ENCODE measurements at places on chromosomes 11 and 22.

DNA sequence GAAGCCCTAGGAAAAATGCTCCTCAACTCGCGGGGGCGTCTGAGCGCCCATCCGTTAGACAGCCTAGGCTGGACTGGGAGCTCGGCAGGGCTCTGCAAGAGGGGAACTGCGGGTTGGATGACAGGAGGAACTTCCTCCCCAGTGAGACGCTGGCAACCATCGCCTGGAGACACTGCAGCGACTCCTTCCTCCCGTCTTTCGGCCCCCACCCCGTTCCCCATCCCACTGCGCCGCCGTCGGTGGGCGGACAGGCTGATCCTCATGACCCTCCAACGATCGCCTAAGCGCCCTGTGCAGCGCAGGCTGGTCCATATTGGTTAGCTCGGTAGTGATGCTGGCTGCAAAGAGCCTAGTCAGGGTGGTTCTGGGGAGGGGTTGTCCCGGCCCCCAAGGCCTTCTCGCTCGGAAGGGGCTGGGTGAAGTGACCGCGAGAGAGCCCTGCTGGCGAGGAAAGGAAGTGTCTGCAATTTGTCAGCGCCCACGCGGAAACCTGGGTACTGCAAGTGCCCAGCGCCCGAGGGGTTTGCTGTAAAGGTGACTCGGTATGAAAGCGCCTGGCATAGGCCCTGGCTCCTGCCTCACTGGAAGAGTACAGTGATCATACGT lies 638 bp downstream of the NRGN start:
- DNase-seq: no peak

GRCh38 chr11:130846606-130847005 lies 69.7 kb downstream of the SNX19 start:
- DNase-seq: no peak

DNA sequence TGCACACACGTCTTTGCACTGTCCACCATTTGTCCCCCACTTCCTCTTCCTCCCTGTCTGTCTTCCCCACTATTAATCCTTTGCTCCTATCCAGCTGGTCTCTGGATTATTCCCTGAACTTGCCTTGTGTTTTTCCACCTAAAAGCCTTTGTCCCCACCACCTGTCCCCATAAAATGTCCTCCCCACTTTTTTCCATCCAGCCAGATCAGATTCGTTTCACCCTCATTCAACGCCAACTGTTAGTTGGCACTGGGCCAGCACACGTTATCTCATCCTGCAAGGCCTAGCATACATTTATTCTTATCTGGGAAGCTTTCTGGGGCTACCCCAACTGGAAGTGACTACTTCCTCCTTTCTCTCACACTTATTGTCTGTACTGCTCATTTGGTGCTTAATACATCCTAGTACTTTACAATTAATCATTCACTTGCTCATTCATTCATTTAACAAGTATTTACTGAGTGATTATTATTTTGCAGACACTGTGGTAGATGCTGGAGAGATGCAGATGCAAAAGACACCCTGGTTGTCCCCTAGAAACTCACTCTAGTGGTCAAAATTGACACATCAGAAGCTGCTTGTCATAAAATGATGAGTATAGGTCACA lies 96.2 kb downstream of the RASSF10 start:
- DNase-seq: no peak

DNA sequence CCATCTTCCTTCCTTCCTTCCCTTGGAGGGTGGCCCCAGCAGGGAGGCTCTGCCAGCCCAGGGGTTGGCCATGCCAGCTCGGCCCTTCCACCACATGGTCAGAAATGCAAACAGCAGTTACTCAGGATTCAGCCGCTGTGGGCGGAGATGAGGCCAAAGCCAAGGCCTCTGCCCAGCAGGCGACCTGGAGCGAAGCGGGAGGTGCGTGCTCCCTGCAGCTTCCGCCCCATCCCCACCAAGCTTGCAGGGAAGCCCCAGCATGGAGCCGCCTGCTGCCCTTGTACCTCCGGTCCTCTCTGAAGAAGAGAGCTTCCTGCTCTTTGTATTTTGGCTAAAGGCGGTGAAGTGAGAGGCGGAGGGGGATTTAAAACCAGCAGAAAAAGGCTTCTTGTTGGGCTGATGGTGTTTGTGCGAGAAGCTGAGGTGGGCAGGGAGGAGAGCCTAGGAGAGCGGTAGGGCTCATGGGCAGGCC lies 50.4 kb downstream of the ANO1 start:
- DNase-seq: no peak

GRCh38 chr11:1089738-1090599 lies 15.3 kb downstream of the MUC2 start:
- no peak for DNase-seq

- no peak for DNase-seq
Observed at GRCh38 chr11:43410394-43410793, 51.7 kb downstream of the TTC17 start.

- DNase-seq: no peak
Observed at GRCh38 chr11:69257838-69258658, 35.9 kb upstream of the MYEOV start.

DNA sequence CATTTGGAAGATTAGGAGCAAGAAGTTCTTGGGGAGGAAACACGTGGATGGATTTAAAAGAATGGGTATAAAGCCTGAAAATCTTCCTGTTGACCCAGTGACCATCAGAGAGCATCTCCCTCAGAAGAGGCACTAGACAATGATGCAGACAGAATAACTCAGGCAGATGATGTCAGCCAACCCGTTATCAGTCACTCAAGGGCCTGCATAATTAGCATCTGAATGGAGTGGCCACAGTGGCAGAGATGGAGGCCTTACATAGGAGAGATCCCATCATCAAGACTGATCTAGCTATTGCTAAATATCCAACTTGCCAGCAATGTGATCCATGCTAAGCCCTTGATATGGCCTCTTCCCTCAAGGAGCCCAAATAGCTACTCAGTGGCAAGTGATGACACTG lies 70.7 kb upstream of the CD82 start:
- DNase-seq: no peak

DNA sequence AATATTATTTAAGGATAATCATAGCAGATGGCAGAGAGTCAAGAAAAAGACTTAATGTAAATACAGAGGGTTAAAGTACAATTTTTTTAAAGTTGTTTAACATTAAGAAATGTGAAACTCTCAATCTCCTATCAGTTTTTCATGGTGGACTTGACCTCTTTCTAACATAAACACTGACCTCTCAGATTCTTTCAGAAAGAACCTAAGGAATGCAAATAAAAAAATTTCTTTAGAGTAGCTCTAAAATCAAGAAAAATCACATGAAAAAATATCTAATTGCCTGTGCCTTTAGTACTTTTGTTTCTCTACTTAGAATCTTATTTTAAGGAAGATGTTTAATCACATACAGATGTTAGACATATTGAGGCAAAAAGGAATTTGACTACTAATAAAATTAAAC lies 12.9 kb downstream of the RNF141 start:
- DNase-seq: no peak

DNA sequence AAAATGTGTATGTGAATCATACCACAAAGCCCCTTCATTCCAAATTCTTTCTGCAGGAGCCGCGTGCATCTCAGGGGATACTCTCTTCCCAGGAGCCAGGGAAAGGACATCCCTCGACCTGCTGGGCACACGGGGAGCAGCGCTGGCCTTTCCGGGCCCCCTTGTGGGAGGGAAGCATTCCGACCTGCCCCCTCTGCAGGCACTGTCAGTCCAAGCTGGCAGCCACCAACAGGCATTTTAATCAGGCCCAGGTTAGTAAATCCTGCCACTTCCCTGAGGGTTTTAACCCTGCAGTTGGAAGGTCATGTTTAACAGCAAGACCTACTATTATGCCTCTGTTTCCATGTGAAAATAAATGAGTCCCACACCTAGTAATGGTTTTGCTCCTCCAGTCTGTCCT lies 391.5 kb downstream of the SHANK2 start:
- DNase-seq: no peak

GRCh38 chr11:2221591-2221990 lies 48.8 kb downstream of the ASCL2 start:
- no peak for DNase-seq

GRCh38 chr11:16430674-16431073 lies 74.3 kb upstream of the SOX6 start:
- DNase-seq: no peak

DNA sequence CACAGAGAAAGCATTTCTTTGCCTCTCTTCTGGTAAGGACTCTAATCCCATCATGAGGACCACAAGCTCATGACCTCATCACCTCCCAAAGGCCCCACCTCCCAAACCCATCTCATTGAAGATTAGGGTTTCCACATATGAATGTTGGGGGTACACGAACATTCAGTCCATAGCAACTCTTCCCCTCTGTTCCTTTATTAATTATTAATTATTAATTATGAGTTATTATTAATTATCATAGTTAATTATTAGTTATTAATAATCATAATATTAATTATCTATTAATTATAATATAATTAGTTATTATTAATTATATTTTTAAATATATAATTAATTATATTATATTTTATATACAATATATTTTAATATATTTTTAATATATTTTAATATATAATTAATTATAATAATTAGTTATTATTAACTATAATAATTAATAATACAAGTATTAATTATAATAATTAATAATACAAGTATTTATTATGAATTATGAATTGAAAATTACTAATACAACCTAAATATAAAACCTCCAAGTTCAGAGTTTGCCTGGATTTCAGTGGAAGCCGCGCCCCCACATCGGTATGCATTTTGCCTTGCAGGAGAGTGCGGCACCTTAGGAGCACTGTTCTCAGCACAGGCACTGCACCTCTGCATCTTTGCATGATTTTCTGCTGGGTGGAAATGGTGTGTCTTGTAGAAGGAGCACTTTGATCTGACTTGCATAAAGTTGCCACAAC lies 128.0 kb upstream of the FGF3 start:
- no peak for DNase-seq

- DNase-seq: no peak
Observed at GRCh38 chr11:59259047-59259446, 46.3 kb upstream of the MPEG1 start.

- no peak for DNase-seq
Observed at GRCh38 chr11:124839128-124839971, 25.9 kb upstream of the ROBO3 start.

- DNase-seq: no peak
Observed at GRCh38 chr22:24950272-24950902, 2.1 kb upstream of the KIAA1671 start.

DNA sequence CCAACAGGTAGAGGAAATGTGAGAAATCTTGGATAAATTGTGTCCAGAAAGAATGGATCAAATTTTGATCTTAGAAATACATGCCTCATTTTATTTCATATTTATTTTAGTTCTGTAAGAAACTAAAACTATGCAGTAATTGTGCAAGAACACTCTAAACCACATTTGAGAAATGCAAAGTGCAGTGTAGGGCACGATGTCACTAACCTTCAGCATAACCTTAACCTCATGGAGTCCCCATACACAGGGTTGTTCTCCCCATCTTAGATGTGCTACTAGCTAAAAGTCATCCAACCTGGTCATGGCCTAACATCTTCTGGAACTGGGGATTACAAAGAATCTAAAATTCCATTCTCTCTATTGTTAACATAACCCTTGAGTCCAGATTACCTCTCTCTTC lies 48.4 kb upstream of the ARHGAP42 start:
- no peak for DNase-seq

DNA sequence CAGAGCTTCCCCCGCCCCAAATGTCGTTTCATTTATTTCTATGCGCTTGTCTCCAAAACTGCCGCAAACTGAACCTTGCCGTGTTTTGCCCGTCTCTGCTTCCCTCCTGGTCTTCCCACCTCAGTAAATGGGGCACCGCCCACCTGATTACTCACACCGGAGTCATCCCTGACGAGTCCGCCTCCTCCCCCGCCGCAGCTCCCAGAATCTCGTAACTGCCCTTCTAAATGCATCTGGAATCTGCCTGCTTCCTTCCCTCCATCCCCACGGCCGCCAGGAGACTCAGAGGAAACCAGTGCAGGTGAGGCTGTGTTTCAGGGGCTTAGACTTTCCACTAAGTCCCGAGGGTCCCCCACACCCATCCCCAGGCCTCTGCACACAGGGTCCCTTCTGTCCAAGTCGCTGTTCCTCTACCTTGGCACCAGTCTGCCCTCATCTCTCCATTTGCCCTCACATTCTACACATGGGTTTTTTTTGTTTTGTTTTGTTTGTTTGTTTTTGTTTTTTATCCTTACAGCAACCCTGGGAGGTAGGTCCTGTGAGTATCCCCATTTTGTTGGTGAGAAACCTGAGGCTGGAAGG lies 62.6 kb upstream of the PHF21B start:
- no peak for DNase-seq

DNA sequence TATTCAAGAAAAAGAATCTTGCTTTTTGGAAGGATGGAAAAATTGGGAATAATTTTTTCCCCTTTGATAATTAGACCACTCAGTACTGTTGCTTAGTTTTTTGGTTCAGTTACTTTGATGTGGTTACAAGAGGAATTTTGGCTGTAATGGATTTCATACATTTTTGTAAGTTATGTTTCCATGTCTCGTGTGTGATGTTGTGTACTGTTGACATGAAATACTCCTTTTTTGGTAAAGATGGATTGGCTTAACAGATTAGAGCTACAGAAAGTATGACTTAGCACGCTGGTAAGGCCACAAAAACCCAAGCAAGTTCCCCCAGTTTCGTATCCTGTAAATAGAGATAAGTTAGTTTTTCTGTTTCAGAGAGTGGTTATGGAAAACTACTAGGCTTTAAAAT lies 11.9 kb downstream of the TBCEL start:
- DNase-seq: no peak

GRCh38 chr11:102523189-102523570 lies 7.4 kb downstream of the MMP7 start:
- no peak for DNase-seq

DNA sequence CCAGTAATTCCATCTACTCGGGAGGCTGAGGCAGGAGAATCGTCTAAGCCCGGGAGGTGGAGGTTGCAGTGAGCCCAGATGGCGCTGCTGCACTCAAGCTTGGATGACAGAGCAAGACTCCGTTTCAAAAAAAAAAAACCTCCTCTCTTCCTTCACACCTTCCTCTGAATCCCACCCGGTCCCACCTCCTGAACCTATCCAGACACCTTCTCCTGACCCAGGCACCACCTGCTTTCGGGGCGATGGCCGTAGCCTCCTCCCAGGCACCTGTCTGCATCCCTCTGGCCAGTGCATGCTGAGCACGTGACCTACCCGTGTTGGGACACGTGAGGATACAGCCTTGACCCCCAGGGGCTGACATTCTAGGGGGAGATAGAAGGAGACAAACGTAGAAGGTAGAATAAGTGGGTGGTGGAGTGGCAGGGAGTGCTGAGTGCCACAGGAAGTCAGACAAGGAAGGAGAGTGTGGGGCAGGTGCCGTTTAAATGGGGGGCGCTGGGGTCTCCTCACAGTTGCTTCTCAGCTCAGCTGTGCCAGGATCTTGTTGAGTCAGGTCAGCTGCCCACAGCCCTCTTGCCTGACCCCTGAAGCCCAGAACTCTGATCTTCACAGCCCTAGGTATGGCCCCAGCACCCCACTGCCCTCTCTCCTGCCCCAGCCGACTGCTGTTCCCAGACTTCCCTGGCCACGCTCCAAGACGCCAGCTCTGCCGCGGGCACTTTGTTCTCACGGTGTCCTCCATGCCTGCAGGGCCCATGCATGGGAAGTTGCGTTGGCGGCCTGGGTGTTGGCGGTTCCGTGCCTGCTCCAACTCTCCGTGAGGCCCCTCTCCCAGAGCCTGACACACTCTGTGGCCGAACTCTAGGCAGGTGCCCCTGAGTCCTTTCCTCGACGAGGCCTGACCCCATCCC lies 1.2 kb upstream of the MIOX start:
- no peak for DNase-seq
